ENCODE measurements at places on chromosomes 12 and 14.

- no peak for DNase-seq
Measured at GRCh38 chr12:105671720-105672119, 341.2 kb downstream of the C12orf75 start.

- no peak for DNase-seq
Measured at GRCh38 chr14:106883218-106883692, 1356.9 kb downstream of the TMEM121 start.

DNA sequence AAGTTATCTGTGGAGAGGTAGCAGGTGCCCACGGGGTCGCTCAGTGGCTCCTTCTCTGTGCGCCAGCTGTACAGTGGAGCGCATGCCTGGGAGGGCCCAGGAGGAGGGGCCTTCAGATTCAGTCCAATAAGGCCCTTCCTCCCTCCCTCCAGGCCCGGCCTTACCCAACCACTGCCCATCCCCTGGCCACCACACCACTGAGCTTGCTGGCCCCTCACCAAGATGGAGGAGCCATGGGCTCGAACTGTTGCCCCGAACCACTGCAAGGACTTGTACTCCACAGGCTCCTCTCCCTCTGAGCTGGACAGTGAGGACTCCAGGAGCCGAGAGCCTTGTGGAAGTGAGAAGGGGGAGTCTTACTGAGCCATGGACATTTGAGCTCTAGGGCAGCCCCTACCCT, 9.8 kb downstream of the ITGA5 start:
- DNase-seq, result no peak

DNA sequence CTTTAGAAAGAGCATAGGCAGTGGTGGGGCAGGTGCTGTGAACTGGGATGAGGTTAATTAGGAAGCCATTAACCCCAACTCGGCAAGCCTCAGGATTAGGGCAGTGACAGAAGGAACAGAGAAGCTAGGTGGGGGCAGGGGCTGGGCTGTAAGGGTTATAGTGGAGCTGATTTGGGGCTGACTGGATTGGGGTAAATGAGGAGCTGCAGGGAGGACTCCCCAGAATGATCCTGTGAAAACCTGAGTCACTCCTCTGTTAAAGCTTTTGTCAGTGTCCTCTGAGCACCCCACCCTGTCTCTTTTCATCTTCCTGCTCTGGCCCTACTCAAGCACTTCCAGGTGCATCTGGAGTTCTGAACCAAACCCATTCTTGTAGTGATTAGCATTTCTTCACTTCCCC, 4.4 kb downstream of the KLC1 start:
- DNase-seq, result no peak

GRCh38 chr12:27009881-27010301, 4.3 kb downstream of the TM7SF3 start:
- no peak for DNase-seq

DNA sequence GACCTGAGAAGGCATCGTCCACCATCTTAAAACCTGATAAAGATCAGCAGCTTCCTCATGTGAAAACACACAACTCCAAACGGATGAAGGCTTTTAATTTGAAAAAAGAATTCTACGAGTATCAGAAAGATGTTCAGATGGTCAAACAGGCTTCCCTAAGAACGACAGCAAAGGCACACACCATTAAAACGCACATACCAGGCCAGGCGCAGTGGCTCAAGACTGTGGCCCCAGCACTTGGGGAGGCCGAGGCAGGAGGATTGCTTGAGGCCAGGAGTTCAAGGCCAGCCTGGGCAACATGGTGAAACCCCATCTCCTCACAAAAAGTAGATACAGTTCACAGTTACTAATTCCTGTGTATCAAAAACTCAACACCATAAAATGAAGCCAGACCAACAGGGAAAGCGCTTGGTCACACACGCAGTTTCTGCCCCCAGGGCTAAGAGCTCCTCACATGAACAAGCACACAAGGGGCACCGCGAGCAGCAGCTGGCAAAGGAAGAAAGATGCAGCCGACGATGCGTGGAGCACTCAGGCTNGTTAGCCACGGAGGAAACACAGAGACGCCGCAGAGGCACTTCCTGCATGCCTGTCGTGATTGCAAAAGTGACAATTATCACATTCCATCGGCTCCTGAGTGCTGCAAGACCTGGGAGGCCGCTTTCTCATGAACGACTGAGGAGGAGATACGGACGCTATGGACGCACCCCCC, 78.0 kb downstream of the NOC4L start:
- no peak for DNase-seq

- no peak for DNase-seq
Measured at GRCh38 chr12:78156751-78157150, 326.1 kb downstream of the NAV3 start.

DNA sequence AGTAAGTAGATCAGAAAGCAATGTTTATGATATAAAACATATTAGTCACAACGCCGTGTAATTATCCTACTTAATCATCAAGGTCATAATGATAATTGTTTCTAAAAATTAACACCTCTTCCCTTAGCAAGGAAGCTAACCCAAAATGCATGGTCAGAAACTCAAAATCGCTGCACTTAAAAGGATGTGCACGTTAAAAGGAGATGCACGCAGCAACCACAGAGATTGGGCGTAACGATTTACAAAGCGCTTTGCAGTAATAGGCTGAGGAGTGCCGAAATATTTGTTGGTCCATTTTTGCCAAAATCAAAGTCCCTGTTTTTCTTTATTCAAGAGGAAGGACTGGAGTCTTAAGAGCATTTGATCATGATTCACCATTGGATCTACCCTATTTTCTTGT, 1077.2 kb downstream of the VRK1 start:
- no peak for DNase-seq

- no peak for DNase-seq
Measured at GRCh38 chr14:61588419-61588901, 106.9 kb upstream of the HIF1A start.

GRCh38 chr14:52266179-52266578, 1.3 kb upstream of the PTGDR start:
- DNase-seq, result no peak

- DNase-seq, result no peak
Measured at GRCh38 chr12:12600659-12601058, 11.0 kb upstream of the CREBL2 start.

- DNase-seq, result no peak
Measured at GRCh38 chr12:57479376-57480115, at the start of gene ARHGAP9. TSS of gene ARHGAP9 (minus strand) at chr12:57479866. CDS start at chr12:57479406, 460 bp downstream.

- no peak for DNase-seq
Measured at GRCh38 chr12:65306366-65307168, 28.1 kb downstream of the MSRB3 start.

GRCh38 chr14:21383848-21384493, at the start of gene SUPT16H:
TSS of gene SUPT16H (minus strand) at chr14:21384019. CDS start at chr14:21383927, 92 bp downstream.
- DNase-seq, result peak; percentile 88

GRCh38 chr14:75864352-75864751, 117.4 kb downstream of the TGFB3 start:
- no peak for DNase-seq

DNA sequence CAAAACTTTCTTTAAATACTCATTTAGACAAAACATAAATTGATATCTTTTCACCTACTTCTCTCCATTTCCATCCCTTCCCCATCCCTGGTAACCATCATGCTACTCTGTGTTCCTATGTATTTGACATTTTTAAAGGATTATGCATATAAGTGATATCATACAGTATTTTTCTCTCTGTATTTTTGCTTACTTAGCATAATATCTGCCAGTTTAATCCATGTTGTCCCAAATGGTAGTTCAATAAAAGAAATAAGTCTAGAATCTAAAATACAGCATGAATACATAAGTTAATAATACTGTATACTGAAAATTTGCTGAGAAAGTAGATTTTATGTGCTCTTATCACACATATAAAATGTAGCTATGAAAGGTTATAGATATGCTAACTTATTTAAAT, 190.3 kb upstream of the NAV3 start:
- DNase-seq, result no peak

GRCh38 chr14:77709412-77709811, 1.5 kb downstream of the SLIRP start:
- no peak for DNase-seq

GRCh38 chr12:33431648-33432047, 8.0 kb downstream of the SYT10 start:
- no peak for DNase-seq

DNA sequence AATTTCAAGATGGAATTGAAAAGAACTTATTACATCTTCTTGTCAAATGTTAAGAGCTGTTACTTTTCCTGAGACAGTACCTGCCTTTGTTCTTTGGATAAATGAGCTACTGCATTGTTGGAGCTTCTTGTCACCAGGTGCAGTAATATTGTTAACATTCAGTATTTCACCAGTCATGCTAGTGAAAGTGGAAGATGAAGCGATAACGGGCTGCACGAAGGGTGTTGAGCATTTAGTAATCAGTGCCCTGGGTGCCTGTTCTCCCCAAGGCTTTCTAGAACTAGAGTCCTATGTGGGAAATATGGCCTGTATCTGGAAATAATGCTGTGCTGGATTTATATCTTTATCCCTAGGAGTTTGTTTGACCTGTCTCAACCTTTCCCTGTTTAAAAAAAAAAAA, 83.2 kb downstream of the PPP2R5C start:
- DNase-seq, result no peak

DNA sequence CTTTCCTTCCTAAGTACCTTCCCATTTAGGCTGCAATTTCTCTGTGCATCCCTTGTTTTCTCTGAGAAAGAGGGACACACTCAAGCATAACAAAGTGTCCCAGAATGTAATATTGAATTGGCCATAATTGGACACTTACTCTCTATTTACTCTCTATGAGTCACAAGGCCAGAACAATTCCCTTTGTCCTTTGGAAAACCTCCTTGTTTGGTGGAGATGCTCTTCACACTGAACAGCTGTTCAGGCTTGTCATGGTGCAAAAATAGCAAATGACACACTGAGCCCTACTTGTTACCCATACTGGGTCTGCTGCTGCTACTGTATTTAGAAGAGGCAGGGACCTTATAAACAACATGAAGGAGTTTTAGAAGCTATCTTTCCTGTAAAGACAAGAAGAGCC, 1590.5 kb upstream of the TMEM132C start:
- no peak for DNase-seq

GRCh38 chr12:107818984-107819383, 44.5 kb downstream of the ASCL4 start:
- no peak for DNase-seq

DNA sequence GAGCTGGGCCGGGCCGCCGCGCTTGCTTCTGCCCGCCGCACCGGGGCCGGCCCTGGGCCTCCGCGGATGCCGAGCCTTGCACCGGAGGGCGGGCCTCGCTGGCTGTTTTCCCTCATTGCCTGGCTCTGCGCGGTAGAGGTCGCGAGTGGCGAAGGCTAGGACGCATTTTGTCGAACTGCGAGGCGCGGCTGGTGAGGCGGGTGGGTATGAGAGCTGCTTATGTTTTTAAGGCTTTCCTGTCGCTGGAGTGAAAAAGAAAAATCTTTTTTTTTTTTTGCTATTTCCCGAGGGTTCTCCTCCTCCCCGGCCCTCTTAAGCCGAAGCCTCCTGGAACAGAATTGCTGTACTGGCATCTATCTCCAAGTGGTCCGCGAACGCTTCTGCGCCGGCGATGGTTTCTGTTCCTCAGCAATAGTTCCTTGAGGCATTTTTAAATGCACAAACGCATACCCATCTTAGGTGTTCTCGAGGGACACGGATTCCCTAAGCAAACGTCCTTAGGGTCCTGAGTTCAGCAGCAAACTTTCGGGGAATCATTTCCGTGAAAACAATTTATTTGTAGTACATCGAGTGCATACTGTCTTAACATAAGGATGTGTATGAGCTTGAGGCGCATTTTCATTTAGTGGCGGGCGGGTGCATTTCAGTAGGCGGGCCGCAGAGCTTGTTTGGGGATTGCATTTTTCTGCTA, 631 bp downstream of the RESF1 start:
- DNase-seq, result no peak

GRCh38 chr14:75198291-75198933, 22.0 kb upstream of the TMED10 start:
- DNase-seq, result no peak

DNA sequence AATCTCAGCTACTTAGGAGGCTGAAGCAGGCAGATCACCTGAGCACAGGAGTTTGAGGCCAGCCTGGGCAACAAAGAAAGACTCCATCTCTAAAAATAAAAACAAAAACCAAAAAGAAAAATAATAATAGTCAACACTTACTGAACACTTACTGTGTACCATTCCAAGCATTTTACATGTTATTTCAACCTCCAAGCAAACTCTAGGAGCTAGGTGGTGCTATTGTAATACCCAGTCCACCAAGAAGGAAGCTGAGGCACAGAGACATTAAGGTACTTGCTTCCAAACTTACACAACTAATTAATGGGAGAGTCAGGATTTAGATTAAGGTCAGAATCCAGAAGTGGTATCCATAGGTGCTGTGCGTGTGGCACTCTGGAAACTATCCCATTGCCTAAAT, 13.7 kb upstream of the OR6J1 start:
- no peak for DNase-seq

GRCh38 chr12:13373131-13373530, 176.6 kb downstream of the EMP1 start:
- no peak for DNase-seq

DNA sequence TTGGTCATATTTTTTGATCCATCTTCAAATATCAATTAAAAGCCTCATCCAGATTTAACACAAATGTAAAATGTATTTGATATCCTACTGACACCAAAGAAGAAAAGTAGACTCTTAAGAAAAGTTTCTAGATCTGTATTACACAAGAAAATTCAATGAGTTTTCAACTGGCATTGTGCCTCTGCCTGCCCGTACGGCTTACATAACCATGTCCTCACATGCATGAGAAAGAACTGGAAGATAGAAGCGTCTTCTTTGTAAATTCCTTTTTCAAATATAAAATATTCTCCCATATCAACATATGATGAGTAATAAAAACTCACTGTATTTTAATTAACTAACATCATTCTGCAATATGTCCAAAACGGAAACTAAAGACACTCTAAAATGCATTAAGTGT, 7.2 kb downstream of the ANKS1B start:
- DNase-seq, result no peak

DNA sequence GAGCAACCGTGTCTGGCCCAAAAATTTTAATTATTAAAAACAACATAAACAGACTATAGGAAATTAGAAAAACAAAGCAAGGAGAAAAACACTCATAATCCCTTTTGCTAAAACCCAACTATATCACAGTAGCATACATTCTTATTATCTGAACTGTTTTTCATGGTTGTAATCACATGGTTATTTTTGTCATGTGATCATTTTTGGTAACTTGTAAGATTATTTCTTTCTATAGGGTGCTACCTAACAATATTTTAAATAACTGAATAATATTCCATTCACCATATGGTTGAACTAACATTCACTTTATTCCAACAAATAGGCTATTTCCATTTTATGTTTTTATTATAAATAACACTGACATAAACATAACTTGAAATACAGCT, 23.0 kb upstream of the HECTD1 start:
- no peak for DNase-seq

DNA sequence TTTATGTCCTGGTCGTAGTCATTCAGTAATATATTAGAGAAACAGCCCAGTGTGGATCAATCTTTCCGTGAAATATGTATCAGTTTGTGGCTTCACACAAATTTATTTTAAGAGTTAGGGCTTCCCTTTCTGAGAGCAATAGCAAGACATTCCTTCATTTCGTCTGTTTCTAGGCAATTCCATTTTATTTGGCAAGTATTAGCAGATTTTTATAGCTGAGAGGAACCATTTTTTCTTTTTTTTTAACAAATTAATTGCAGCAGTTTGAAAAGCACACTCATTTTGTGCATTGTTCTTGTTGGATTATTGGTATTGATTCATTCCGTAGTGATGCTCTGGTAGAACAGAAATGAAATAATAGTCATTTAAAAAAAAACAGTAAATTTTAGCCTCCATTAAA, 132.9 kb downstream of the SRGAP1 start:
- no peak for DNase-seq

All from NCI-H1417 treated with DMSO at 0.1 percent for 48 hours (cell line).